ENCODE measurements at places on chromosomes 12 and 14.

- DNase-seq, result no peak
These were observed 15.9 kb upstream of the LRRK2 start for GRCh38 chr12:40208707-40209446.

DNA sequence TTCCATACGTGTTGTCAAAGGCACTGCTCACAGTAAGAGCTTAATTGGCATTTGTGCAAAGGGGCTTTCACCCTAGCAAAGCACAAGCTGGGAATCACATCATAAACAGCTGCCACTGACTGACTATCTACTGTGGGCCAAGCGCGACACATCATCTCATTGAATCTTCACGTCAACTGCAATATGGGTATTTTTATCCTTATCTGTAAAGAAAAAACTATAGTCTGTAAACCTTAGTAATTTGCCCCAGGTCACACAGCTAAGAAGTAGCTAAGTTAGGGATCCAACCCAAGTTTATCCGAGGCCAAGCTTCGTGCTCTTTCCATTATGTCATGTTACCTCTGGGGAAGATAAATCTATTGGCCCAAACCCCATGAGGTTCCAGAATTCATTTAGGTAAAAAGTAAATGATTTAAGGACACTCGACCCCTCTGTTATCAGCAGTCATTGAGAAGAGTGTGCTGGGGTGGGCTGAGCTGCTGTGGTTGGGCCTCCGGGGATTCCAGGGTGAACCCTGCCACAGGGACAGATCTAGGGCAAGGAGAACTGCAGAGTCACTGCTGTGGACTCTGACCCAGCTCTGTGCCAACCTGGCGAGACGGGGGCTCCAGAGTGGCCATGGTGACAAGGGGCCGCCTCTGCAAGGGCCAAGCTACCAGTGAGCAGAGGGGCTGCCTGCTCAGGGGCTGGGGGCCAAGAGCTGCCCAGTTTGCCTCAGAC, 27.6 kb downstream of the NCKAP5L start:
- DNase-seq, result no peak

GRCh38 chr12:74539261-74539660, 1.6 kb downstream of the ATXN7L3B start:
- DNase-seq, result no peak

DNA sequence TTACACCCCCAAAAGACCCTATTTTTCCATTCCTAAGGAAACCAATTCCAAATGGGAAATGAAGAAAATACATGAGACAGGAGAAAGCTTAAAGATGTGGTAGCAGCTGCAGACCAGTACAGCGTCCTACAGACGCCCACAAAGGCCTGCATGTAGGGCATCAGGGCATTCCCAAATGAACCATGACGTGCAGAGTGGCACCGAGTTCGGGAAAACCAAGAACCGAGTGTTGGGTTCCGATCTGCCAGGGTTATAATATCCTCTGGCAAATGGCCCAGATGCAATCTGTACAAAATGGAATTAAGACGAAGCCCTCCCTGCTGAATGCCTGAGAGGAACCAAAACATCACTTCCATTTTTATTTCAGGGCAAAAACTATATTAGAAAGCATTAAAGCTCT, 34.4 kb upstream of the SELPLG start:
- no peak for DNase-seq

GRCh38 chr12:47717443-47718193, 7.7 kb downstream of the ENDOU start:
- DNase-seq, result no peak

DNA sequence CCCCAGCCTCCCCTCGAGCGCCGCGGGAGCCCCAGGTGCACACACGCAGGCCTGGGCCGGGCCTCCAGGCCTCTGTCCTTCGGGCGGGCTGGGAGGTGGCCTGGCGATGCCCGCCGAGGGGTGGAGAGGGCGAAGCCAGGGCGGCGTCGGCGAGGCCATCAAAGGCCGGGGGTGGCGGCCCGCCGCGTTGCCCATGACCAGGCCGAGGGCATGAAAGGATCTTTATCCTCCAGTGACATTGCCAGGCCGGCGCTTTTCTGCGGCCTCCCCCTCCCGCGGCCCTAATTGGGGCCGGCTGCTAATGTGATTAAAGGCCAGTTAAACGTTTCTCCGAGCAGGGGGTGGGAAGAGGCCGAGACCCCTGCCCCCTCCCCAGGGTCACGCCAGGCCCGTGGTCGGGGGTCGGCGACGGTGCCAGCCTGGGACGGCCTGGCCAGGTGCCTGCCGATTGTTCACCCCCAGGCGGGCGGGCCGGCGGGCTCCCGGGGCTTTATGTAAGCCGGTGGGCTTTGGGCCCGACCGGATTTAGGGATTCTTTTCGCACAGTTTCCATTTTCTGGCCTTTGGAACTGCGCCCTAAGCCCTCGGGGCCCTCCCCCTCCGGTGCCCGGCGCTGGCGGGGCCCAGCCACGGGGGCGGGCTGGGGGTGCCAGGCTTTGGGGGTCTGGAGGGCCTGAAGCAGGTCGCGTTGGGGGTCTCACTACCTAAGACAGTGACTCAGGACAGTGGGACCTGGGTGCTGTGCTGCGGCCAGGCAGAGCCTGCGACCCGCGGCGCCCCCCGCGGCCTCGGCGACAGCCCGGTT, 103.2 kb upstream of the DIO3 start:
- no peak for DNase-seq

GRCh38 chr12:17076028-17076744, 470.2 kb upstream of the LMO3 start:
- no peak for DNase-seq

- no peak for DNase-seq
These were observed 9.2 kb downstream of the PRPH start for GRCh38 chr12:49304161-49304560.

GRCh38 chr12:78220811-78221210, 390.1 kb downstream of the NAV3 start:
- DNase-seq, result no peak

DNA sequence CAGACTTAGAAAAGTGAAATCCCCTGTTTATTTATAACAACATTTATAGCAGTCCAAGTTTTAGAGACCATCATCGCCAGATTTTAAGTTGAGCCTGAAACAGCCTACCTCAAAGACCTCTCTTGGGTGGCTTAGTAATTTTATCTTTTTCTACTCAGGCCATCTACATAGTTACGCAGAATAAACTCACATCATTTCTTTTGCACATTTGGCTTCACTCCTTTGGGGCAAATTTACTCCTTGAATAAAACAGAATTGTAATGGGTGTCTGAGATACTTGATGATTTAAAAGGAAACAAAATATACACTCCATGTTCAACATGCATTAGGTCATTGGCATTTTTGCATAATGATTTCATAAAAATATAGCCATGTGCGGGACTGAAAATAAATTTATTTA, 104.7 kb upstream of the TSPAN8 start:
- no peak for DNase-seq

- DNase-seq, result no peak
These were observed 146.7 kb downstream of the ACSS3 start for GRCh38 chr12:81224626-81225025.

DNA sequence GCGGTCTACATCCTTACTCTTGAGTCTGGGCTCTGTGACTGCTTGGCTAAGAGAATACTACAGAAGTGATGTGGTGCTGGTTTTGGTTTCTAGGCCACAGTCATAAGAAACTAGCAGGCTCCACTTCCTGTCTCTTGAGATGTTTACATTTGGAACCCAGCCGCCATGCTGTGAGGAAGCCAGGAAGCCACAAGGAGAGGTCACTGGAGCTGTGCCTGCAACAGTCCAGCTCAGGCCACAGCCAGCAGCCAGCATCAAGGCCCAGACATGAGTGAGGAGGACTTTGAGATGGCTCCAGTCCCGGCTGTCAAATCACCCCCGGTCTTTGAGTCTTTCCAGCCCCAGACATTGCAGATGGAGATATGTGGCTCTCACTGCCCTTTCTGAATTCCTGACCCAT, 12.9 kb upstream of the FAM181A start:
- DNase-seq, result no peak

DNA sequence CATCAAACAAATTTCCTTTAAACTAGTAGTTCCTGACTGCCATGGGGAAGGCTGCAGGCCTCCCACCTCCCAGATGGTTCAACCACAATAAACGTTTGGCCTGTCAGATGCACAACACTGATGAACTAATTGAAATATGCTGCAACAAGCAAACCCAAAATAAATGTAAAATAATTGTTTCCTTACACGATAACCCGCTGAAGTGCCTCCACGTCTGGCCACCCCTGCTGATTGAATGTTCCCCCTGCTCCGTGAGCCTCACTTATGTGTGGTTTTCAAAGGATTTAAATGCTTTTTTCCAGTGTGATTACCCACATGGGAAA, 8.4 kb downstream of the PITPNM2 start:
- no peak for DNase-seq

DNA sequence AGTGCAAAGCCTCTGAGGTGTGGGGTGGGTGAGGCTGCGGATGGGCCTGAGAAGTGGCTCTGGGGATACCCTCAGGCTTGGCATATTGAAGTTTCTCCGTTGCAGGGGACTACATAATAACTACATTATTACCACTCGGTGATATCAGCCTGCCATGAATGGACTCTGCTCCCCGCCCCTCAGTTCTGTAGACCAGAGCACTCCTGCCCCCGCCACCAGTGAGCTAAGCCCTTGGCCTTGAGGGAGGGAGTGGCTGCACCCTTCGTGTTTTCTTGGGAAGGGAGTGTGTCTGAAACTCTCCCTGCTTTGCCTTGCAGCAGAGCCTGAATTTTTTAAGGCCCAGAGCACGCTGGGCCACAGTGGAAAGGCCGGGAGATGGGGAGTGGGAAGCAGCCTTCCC, 1.7 kb downstream of the ORAI1 start:
- DNase-seq, result no peak

All from activated naive CD8-positive, alpha-beta T cell treated with anti-CD3 and anti-CD28 coated beads, Interleukin-2, amount 50 U/mL, for 16 hours (primary cell).